ENCODE measurements at places on chromosomes 4 and X.
A peak's percentile ranks its signal among the peaks of the same experiment; 100 is the strongest.

DNA sequence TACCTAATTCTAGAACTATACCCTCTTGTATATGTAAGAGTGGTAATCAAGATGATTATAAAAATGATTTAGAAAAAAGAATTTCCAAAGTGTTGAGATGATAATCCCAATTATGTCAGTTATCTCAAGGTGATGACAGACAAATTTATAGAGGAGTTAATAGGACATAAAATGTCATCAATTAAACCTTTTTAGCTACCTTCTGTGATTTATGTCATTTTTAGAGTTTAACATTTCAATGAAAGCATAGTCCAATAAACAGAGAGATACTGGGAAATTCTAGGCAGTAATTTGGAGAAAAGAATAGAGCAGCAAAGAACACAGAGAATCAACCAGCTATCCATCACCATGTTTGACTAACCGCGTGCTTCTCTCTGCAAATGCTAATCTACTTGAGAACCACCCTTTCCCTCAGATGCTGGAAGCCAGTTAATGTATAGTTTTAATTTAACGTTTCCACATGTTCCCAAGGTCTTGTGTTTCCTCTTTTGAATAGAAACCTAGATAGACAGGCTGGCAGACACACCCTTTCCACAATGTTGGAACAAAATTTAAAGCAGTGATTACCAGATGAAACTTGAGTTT lies 433.1 kb upstream of the FAM241A start:
- DNase-seq = no peak

GRCh38 chr4:26238778-26239679 lies 81.8 kb upstream of the RBPJ start:
- DNase-seq = peak; percentile 70

DNA sequence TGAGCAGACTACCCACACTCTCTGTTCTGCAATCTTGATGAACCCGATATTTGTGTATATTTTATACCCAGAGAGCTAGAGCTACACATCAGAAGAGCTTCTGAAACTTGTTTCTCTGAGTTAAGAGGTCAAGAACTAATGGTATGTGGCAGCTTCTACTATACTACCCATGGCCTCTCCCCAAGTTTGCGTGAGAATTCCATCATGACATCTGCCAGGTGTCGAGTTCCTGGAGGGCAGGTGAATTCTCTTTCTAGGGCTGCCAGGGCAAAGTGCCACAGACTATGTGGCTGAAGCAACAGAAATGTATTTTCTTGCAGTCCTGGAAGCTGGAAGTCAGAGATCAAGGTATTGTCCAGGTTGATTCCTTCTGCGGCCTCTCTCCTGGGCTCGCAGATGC lies 4.4 kb downstream of the SORCS2 start:
- peak; percentile 5 for DNase-seq

- no peak for DNase-seq
Observed at GRCh38 chrX:23369027-23369426, 34.4 kb downstream of the PTCHD1 start.

GRCh38 chr4:83115656-83116285 lies 1.2 kb upstream of the PLAC8 start:
- DNase-seq = no peak

DNA sequence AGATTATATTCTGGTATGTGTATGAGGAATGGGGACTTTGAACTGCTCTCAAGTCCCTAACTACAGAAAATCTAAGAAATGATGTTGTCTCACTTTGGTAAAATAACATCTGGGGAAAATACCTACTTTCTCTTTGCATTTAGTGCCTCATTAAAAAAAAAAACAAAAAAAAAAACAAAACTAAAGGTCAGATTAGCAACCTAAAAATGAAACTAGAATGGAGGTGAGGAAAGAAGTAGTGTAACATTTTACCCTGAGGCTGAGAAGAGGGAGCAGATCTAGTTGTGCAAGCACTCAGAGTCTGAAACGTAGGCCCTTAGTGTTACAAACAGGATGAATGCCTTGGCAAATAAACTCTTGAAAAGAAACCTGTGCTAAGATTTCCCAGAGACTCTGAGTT lies 56.0 kb downstream of the VGLL1 start:
- no peak for DNase-seq

- DNase-seq = no peak
Observed at GRCh38 chrX:45063319-45064095, 137.2 kb downstream of the DIPK2B start.

GRCh38 chr4:143348233-143349077 lies 11.8 kb downstream of the GAB1 start:
- DNase-seq = no peak

Data from right hindlimb (tissue), 1 donor.